ENCODE measurements at places on chromosomes 16 and 17.

GRCh38 chr16:85083051-85083639 lies 29.1 kb downstream of the CIBAR2 start:
- no peak for DNase-seq

- no peak for DNase-seq
Measured at GRCh38 chr16:81321536-81321935, 6.8 kb downstream of the GAN start.

DNA sequence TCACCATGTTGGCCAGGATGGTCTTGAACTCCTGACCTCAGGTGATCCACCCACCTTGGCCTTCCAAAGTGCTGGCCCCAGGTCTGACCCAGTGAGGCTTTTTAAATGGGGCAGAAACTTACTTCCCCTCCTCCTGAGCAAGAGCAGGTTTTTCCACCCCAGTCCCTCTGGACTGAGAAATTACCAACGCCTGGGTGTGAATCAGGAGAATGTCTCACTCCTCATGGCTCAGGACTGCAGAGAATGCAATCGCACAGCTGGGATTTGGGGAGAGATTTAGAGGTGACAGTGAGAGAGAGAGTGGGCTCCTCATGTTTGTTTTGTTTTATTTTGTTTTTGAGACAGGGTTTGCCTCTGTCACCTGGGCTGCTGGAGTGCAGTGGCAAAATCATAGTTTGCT lies 203.6 kb downstream of the RAB11FIP4 start:
- no peak for DNase-seq

GRCh38 chr17:49465331-49465903 lies 29.7 kb upstream of the NGFR start:
- DNase-seq = no peak

DNA sequence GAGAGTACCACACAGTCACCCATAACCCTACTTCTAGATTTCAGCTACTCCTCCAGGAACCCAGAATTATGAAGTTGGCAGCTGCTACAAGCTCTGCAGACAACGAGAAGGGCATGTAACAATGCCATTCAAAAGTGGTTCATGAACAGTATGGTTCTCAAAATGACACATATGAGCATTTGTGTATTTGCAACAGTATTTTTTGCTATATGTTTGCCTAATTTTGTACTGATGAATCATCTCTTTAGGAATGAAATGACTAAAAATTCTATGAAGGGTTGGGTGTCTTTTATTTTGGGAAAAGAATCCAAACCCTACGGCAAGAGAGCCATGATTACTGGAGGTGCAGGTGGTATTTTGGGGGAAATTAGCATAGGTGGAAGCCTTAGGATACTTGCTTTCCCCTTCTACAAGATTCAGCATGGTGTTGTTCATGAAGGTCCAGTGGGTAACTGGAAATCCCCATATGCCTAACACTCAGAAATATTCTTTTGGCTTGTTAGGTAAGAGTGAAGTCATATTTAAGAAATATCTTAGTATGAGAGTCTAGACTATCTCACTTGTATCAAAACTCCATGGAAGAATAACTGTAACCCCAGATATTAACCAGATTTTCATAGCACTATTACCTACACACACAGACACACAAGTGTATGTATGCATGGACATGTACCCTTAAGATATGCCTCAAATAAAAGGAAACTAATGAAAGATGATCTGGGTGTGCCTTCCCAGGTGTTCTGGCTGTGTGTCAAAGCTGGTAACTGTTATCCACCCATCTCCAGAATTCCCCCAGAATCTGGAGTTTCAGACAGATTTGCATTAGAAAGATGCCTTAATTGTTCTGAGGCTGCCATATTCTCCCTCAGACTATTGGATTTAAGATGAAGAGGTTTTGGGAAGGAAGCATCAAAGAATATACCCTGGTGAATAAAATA lies 688.2 kb upstream of the SOX9 start:
- DNase-seq = no peak

DNA sequence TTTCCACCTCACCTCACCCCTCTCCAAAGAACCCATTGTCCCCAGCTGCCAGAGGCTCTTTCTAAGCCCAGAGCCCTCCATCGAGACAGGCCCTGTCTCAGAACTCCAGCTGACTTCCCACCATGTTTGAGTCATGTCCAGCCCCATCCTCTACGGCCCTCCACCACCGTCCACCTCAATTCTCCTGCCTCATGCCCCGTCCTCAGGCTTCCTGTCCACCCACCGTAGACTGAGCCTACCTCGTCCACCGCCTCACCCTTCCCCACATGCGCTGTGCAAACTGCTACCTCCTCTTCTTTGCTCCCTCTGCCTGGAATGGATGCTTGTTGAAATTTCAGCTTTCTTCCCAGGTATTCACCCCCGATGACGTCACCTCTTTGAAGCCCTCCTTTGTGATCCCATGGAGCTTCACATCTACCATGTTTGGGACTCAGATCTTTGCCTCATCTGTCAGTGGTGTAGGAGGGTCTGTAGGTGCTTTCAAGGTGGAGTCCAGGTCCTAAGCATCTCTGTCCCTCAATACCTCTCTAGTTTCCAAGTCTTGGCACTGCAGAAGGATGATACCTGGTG lies 149.0 kb downstream of the MRM1 start:
- no peak for DNase-seq

DNA sequence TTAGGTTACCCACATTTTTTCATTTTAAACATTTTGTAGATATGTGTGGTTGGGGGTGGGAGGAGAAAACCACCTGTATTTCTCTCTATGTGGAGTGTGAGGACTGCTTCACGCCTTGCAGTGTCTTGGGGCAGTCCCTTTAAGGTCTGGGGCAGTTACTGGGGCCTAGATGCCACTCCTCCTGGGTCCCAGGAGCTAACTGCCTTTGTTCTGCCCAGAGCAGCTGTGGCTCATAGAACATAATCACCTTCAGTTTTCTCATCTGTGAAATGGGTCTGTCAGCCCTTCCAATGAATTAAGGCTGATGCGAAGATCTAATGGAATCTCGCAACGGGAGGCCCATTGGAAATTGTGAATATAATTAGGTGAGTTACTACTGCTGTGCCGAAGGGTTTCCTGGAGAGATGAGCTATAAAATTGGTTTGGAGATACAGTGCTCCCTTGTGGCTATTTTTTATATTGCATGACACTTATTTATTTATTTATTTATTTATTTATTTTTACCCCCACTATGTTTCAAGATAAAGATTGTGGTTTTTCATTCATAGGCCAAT lies 22.9 kb downstream of the DHRS7C start:
- no peak for DNase-seq

DNA sequence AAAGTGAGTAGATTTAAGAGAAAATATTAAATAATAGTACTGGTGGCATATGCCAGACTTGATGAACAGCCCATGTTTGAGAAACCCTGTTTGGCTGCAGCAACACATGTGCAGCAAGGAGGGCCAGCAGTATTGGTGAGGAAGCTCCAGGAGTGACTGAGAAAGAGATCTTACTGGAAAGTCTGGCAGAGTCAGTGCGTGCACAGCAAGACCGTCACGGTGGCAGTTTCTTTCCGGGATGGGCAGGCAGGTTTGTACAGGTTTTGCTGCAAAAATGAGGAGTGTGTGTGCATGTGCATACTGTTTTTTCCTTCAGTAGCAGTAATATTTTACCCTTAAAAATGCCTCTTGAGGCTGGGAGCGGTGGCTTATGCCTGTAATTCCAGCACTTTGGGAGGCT lies 41.4 kb downstream of the KSR1 start:
- DNase-seq = no peak

- no peak for DNase-seq
Measured at GRCh38 chr16:62709794-62710193, 673.6 kb upstream of the CDH8 start.

- DNase-seq = no peak
Measured at GRCh38 chr16:85360323-85361277, 248.3 kb upstream of the CIBAR2 start.

DNA sequence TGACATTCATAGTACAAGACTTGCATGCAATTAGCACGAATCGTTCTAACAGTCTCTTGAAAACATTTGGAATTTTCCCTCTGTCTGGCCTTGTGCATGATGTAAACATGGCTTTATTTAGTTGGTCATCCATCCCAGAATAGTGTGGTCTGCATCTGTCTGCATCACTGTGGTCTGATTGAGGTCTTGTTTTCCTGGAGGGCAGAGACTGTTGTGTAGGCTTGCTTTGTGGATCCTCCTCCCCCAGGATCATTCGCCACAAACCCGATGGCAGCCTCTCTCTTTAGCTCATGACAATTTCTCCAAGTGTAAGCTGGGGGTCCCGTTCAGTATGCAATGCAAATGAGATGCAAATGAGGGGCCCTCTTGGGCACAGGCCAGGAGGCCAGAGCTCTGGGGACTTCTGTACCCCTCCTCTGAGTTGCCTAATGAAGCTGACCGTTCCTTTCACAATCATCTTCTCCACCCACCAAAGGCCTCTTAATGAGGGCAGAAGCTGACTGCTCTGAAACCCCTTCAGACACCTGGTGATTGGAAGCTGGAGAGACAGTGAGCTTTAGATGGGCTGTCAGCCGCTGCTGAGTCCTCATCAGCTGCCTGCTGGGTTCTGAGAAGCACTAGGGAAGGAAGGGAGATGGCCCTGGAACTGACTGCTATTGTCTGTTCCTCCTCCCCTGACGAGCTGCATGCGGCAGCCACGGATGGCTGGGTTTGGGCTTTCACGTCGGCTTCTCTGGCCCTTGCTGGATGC lies 201.2 kb upstream of the CACNG3 start:
- no peak for DNase-seq

GRCh38 chr17:43736389-43736788 lies 22.2 kb downstream of the SOST start:
- no peak for DNase-seq

DNA sequence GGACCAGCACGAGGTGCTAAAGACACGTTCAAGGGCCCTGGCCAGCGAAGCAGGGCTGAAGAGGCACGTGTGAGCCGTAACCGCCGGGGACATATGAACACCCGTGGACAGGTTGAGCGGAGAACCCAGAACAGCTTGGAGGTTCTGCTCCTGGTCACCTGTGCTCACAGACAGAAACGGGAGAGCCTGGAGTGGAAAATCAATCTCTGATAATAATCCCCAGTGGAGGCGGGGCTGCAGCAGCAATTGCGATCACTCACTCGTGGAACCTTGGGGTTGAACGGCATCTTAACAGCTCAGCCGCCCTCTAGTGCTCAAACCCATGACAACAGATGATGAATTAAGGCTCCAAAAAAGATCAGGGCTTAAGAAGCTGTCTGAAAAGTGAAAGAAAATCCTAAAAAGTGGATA lies 25.6 kb downstream of the WIPI1 start:
- no peak for DNase-seq

- DNase-seq = no peak
Measured at GRCh38 chr17:73826872-73827228, 182.6 kb upstream of the SDK2 start.

DNA sequence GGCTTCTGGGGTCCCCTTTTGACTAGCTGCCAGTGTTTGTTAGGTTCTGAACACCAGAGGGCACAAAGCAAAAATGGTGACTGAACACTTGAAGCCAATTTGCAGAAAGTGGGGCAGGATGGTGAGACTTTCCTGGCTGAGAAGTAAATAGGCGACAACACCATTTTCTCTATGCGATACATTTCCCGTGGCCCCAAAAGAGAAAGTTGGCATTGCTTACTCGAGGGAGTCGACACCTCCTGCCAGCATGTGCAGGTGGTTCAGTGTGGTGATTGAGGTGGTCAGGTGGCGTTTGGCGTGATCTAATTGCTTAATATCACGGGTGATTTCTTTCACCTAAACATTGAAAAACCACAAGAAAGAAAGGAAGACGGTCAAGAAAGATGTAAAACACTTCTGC lies 59.0 kb downstream of the VPS53 start:
- DNase-seq = no peak

GRCh38 chr17:2595716-2596115 lies 2.3 kb downstream of the PAFAH1B1 start:
- no peak for DNase-seq

GRCh38 chr16:58360041-58360634 lies 32.1 kb upstream of the GINS3 start:
- no peak for DNase-seq
